ENCODE measurements at places on chromosomes 2 and 18.

GRCh38 chr18:76445275-76445674 lies 49.8 kb downstream of the ZNF516 start:
- no peak for DNase-seq

GRCh38 chr18:21389283-21389682 lies 147.3 kb downstream of the GREB1L start:
- no peak for DNase-seq

- DNase-seq, result no peak
Measured at GRCh38 chr18:44625386-44625785, 55.3 kb upstream of the SETBP1 start.

DNA sequence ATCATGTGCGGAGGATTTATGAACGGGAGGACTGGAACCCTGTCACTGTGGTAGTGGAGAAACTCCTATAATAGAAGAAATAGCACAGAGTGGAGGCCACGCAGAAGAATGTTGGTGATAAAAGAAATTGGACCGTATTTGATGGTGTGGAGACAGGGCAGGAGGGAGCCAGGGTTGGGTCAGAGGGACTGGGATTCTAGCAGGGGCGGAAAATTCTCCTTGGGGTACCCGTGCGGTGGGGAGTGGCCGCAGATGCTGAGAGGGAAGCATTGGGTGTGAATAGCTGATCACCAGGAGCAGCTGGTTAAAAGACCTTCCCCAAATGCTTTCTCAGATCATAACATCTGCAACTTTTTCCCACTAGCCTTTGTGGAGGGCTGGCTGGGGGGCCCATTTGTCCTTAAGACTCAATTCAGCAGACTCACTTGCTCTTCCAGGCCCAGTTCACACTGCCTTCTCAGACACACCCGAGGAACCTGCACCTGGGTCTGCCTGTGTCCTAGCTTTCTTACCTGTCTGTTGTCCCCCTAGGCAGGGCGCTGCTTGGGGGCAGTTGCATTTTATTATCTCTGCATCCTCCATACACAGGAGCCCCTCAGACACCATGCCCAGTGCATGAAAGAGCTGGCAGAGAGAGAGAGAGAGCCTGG lies 7.1 kb downstream of the SH3BP4 start:
- no peak for DNase-seq

DNA sequence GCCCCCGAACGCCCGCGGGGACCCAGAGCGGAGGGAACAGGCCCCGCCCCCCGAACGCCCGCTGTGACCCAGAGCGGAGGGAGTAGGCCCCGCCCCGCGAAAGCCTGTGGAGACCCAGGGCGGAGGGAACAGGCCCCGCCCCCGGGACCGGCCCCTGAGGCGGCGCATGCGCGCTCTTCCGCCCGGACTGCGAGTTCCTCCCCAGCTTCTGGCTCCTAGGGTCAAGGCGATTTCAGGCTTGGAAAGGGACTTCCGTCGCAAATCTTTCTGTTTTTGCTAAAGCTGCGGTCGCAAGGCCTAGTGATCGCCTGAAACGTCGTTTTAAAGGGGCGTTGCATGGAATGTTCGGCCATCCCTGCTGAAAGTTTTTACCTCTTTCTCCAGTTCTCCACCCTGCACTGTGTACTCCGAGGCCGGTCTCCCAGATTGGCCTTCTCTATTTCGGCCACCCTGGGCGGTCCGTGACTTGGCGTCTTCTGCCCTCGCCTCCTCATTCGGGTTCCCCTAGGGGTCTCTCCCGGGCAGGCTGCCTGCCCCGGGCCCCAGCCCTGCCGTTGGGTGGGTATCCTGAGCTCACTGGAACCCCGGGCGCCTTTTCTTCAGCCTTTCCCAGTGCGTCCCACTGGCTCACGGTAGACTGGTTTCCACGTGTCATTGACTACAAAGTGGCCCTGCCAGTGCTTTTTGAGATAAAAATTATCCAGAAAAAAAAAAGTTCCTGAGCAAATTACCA lies 372 bp upstream of the WDSUB1 start:
- peak; percentile 96 for DNase-seq

DNA sequence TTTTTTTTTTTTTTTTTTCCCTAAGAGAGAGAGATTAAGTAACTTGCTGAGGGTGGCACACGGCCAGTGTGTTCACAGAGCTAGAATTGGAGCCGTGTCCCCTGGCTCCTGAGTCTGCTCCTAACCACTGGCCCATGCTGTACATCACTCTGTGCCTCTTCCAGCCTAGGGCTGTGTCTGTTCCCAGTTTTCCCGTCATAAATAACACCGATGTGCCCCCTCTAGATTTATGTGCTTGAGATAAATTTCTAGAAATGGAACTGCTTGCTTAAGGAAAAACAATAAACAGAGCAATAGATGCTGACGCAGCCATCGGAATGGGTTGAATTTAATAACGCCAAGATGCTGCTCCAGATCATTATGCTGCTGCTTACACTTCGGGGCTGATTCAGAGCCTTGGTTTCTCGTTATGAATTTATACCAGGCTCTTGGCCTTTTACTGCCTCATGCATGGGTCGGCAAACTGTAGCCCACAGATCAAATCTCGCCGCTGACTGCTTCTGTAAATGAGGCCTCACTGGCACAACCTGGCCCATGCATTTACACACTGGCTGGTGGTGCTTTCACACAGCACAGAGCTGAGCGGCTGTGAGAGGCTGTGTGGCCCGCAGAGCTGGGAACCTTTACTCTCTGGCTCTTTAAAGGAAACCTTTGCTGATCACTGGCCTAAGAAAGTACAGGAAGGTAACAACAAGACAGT lies 58.1 kb downstream of the NDUFA10 start:
- DNase-seq, result no peak

DNA sequence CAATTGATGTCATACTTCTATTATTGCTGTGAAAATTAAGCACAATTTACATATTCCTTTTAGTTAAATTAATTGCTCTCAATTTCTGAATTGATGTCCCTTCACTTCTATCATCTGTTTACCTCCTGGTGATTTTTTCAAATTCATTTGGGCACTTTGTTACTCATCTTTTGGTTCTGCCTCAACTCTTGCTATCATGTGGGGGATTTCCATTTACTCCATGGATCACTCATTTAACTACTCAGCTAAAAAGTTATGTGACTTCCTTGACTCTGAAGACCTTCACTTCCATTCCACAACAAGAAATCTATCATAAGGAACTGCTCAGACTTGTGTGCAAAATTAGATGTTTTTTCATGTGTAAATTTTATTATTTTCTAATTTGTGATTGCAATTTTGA lies 126.2 kb downstream of the EHBP1 start:
- no peak for DNase-seq
